ENCODE measurements at places on chromosomes 4 and X.

GRCh38 chr4:117898496-117898895 lies 135.8 kb upstream of the NDST3 start:
- no peak for DNase-seq

- DNase-seq = no peak
Observed at GRCh38 chr4:158811704-158812103, 42.9 kb downstream of the FNIP2 start.

DNA sequence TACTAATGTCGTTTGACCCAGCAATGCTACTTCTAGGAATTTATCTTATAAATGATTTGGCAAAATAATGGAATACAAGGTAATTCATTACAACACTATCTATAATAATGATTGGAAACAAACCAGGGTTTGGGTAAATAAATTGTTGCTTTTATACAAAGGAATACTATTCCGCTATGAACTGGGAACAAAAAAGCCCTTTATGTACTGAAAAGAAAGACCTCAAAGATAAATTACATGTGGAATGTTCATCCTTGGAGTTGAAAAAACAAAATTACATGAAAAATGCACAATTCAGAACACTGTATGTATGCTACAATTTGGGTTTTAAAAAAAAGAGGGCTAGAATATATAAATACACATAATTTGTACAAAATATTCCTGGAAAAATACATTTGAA lies 5.2 kb upstream of the NUP54 start:
- DNase-seq = no peak

GRCh38 chr4:105352826-105353225 lies 121.0 kb downstream of the PPA2 start:
- DNase-seq = no peak

GRCh38 chrX:71579990-71580380 lies 1.7 kb downstream of the GCNA start:
- DNase-seq = no peak

DNA sequence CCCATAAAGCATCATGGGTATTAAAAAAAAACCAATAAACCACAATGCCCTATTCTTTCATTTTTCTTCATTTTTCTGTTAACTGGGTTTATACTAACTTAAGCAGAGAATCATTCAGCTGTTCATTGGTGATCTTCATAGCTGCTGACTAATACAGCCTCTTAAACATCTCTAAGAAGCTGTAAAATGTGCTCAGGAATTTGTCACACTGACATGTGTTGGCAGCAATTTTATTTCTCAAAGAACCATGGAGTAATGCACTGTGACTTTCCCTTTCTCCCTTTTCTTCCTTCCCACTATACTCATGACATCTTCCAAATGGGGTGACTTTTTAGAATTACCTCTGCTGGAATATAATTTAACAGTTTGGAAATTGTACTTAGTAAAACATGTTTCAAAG lies 315.4 kb downstream of the ANTXR2 start:
- DNase-seq = no peak

GRCh38 chr4:149211876-149212275 lies 603.8 kb downstream of the IQCM start:
- no peak for DNase-seq

Data from activated CD4-positive, alpha-beta T cell treated with anti-CD3 and anti-CD28 coated beads for 4 hours (primary cell).